ENCODE measurements at places on chromosomes 12 and 14.

GRCh38 chr12:1491983-1492697 is 102.2 kb downstream of the FBXL14 start:
- no peak for DNase-seq

DNA sequence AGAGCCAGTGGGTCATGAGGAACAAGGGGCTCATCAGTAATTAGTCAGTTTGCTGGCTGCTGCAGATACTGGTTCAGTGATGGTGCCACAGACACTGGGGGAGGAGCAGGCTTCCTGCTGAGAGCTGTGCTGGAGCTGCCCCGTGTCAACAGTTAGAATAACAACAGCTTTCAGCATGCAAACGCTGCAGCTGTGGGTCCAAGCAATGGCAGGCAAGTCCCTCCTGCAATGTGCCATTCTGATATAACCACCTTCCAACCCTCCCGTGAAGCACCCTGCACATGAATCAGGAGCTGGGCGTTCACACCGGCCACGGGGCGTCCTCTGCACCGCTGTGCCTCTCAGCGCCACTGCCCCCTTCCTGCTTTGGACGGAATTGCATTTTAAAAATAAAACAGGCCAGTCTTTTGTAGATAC is 258.4 kb upstream of the SFSWAP start:
- no peak for DNase-seq

- no peak for DNase-seq
Observed at GRCh38 chr14:43449291-43449690, 1057.8 kb downstream of the FSCB start.

DNA sequence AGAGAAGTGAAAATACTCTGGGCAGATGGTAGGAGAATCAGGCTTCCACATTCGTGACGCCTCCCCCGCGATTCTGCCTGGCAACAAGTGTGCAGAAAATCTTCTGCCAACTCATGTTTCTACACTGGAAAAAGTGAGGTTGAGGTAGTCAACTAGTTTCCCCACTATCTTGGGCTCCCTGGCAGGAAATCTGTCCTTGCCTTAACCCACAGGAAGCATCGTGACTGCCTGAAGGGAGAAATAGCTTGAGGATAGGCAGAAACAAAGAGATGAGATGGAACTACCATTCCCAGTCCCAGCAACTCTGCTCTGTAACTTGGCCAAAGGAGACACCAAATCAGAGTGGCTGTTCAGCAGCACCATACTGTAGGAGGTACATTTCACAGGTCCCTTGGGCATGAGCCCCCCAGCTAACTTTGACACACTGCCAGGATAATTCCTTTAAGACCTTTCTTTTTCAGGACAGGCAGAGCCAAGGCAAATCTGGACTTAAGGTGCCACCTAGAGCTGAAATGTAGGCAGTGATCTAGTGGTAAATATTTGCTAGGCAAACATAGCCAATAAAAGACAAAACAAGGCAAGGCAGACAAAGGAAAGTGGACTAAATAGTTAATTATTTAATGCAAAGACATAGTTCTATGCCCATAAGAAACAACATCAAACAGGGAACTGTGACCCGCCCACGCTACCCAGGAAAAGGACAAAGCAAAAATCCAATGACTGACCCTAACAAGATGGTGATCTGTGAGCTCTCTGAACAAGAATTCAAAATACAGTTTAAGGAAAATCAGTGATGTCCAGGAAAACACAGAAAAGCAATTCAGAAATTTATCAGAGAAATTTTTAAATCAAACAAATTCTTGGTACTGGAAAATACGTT is 205.1 kb downstream of the PTPRO start:
- no peak for DNase-seq

DNA sequence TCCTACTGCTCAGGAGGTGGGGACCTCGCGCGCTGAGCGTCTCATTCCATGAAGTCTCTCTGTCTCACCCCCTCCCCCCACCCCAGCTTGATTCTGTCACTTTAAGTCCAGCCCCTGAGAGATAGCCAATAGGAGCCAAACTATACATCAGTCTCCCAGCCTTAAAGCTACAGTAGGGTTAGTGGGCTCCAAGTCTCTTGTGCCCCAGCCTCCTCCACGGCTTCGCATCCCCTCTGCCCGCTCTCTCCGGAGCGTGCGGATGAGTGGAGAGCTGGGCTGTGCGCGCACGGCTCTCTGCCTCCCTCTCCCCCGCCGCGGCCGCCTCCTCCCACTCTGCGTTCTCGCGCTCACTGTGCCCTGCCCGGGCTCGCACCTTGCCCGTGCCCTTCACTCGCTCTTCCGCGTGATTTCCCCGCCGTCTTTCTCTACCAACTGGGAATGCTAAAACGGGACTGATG is at the start of gene ESRRB:
Gene ESRRB, plus strand, starts transcription at position 191 of the 458 bp plus-strand sequence. Its CDS starts 265 bp downstream, at position 456.
- no peak for DNase-seq

DNA sequence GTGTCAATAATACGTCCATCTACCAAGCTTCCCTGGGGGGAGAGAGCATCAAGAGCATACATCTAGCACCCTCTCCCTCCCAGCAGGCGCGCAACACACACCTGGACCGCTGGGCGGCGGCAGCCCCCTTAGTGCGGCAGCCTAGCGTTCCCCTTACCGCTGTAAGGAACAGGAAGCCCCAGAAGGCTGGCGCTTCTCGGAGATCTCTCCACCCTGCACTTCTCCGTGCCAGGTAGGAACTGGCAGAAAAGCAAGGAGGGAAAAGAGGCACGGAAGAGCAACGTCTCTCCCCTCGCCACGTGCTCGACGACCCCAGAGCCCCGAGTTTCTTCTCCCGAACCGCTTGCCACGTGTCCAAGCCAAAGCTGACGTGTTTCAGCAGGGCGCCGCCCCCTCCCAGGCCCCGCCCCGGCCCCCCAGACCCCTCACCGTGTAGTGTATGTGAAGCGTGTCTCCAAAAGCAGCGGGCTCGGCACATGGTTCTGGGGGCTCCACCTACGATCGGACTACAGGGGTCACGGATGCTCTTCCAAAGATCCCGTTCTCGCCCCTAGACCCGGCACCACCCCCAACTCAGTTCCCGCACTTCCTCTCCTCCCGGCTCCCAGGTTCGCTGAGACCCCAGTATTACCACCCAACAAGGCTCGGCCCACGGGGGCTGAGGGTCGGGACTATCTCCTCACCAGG is 532 bp downstream of the FKBP11 start:
- DNase-seq, result no peak

- DNase-seq, result peak; percentile 45
Observed at GRCh38 chr12:121214166-121214777, 4.3 kb downstream of the P2RX4 start.

DNA sequence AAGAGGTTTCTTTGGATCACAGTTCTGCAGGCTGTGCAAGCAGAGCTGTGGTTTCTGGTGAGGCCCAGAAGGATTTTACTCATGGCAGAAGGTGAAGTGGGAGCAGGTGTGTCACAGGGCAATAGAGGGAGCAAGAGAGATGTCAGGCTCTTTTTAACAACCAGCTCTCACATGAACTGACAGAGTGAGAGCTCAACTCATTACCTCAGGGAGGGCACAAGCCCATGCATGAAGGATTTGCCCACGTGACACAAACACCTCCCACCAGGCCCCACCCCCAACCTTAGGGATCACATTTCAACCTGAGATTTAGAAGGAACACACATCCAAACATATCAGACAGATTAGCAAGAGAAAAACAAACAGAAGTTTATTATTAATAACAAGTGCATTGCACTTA is 470.4 kb downstream of the GALC start:
- DNase-seq, result no peak

GRCh38 chr12:24066865-24067264 is 117.4 kb upstream of the SOX5 start:
- DNase-seq, result peak; percentile 46

DNA sequence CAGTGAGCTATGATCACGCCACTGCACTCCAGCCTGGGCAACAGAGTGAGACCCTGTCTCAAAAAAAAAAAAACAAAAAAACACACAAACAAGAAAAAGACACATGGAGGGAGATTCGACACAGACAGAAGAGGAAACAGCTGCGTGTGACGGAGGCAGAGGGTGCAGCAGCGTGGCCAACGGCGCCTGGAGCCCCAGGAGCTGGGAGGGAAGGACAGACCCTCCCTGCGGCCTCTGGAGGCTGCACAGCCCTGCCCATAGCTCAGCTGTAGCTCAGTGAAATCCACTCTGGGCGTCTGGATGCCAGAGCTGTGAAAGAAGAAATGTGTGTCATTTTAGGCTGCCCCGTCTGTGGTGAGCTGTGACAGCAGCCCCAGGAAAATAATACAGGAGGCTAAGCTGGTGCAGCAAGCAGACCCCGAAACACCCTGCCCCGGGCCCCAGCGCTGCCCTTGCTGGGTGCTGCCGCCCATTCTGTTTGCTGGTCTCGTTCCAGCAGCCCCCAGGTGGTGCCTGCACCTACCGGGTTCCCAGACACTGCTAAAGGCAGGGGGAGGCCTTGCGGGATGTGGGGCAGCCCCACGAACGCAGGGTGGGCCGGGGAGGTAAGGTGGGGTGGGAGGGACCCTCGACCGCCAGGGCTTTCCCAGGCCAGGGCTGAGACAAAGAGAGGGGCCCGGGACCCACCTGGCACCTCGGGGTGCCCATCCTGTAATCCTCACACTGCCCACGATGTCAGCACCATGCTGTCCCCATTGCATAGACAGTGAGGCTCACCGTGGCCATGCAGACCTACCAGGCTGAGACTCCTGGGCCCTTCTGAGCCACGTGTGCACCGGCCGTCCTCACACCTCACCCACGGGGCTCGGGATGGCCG is 21.2 kb downstream of the GALNT9 start:
- no peak for DNase-seq

- no peak for DNase-seq
Observed at GRCh38 chr14:58944343-58944967, 244.0 kb upstream of the DAAM1 start.

DNA sequence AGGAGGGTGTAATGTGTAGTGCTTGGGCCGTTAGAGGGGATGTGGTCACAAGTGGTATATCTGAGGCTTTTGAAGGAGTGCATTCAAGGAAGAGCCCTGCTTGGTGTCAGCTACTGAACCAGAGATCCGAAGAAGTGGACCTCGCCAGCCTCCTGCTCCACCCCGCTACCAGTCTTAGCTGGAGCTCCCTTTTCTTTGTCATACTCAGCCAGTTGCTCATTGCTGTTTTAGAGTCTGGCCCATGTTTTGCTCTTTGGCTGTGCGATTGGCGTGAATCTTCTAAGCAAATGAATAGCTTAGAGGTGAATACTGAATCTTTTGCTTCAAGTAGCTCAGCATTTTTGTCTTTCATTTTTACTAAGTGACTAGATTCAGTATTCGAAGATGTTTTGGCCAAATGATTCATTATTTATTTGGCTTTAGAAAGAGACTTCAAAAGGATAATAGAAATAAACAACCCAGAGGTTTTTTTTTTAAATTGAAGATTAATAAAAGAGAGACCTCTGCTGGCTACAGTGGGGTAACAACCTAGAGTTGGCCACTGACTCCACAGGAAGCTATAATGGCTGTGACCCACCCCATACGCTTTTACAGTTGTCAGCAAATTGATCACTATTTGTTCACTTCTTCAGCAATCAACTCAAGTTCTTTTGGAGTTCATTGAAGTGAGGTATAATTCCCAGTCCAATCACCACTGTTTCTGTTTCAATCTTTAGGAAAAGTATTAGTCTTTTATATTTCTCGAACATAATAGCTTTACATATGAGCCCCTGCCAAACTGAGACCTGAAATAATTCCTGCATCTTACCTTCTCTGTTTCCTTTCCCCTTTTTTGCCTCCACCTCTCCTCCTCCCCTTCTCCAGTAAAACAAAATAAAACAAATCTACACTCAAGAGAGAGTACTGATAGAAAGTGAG is 19.9 kb downstream of the CDKN1B start:
- DNase-seq, result no peak

- DNase-seq, result no peak
Observed at GRCh38 chr12:90166671-90167070, 458.0 kb upstream of the ATP2B1 start.

DNA sequence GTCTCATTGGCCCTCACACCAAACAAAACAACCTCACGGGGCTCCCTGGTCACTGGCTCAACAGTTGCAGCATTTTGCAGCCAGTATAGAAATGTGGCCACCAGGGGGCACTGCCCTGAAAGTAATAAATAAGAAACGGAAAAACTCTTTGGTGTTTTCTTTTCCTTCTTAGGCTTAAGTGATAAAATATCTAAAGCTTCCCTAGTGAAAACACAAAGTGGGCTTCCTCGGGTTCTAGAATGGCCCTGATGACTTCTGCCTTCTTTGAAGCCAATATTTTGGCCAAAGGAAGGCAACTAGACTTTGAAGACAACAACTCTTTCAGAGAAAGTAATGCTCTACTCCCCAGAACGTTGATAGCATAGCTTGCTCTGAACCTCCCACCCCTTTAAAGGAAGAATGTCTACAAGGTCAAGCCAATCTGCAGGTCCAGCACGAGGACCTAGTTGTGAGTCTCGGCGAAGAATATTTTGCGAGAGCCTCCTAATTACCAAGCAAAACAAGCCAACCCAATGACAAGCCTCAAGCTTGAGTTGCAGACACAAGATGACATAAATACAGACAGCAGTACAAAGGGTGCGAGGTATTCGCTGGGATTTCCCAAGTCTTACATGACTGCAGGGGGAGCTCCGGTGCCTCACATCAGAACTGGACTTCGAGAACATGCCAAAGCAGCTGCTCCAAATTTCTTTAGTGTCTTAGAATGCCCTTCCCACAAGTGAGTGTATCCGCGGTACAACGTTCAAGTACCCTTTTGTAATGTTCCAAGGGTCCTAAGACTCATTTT is 2.6 kb downstream of the ITPK1 start:
- DNase-seq, result peak; percentile 61

DNA sequence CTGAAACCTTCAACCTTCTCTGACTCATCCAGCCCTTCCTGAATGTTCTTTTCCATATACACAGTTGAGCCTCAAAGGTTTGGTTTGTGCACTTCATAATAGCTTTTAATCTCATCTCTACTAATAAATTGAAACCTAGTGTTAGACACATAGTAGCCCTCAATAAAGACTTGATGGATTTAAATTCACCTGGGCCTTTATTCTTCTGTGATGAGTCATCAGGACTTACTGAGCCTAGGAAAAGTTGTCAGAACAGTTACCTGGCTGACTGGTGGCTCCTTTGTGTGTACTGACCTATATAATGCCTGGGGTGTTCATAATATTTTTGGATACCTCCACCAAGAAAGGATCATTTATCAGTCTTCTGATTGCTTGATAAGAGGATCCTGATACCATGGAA is 86.4 kb upstream of the NTF3 start:
- DNase-seq, result no peak

- no peak for DNase-seq
Observed at GRCh38 chr12:107472308-107472707, 213.3 kb upstream of the PWP1 start.

DNA sequence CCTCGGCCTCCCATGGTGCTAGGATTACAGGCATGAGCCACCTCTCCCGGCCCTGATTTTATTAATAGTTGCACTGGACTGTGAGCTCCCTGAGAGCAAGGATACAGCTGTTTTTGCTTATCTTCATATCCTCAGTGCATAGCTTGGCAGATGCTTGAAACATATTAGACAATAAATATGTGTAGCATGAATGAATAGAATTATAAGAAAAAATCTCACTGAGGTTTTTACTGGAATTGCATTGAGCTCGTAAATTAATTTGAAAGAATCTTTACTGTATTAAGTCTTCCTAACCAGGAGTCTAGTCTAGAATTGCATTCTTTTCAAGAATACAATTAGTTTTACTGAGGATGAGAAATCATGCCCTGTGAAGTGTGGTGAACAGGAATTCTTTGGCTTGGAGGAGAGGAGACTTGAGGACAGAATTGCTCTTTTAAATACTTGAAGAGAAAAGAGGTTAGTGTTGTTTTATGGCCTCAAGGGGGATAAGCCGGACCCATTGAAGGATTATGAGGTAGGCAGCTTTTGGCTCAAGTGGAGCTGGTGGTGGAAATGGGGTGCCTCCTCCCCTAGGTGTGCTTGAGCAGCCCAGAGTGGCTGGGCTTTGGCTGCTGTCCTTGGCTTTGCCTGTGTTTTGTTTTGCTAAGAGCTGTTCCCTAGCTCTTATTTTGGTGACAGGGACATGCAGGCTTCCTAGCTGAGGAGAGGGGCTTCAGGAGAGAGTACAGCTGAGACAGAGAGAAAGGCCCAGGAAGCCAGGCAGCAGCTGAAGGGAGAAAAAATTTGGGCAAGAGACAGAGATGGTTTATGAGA is 34.0 kb downstream of the PLEKHD1 start:
- peak; percentile 49 for DNase-seq

Measured in AG09309 (cell line).